Hypothalamus (tissue), 51 donors: ENCODE measurements at places on chromosomes 3 and 15.

- DNase-seq = no peak
These were observed 357.7 kb downstream of the OTOL1 start for GRCh38 chr3:161854232-161854771.

GRCh38 chr3:192887701-192888100, 30.0 kb downstream of the MB21D2 start:
- no peak for DNase-seq

- no peak for DNase-seq
These were observed 3.5 kb upstream of the TBC1D5 start for GRCh38 chr3:17745894-17746293.

DNA sequence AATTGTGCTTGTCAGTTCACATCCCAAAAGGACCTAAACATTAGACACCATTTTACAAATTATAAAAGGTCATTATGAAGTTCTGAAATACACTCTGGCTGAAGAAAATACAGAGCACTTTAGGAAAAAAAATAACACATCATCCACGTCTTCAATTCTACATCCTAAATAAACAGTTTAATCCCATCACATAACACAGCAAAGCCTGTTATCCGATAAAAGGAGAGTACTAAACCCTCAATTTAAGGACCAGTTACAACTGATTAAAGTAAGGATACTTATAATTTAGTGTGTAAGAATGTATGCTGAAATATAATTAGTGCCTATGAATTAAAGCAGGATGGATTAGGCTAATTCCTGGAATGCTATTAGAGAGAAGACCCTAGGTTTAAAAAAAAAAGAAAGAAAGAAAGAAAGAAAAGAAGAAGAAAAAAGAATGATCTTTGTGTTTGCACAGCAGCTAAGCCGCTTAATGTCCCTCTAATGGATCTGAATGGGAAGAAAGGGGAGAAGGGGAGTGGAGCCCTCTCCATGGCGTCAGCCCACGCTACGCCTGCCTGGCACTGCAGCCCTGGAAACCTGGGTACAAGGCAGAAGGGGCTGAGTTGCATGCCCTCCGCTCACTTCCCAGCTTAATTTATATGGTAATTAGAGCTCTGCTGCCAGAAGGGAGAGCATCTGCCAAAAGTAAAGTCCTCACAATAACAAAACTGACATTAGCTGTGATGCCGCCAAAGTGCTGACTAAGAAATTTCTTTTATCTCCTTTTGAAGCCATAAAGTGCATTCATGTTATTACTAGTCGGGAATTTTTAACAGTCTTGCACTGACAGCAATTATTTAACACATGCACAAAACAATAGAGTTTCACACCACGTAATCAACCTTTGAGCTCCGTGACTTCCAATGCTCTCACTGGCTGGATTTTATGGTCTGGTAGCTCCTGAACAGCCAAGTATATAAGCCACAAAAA, 90.0 kb downstream of the FSIP1 start:
- DNase-seq = peak; percentile 30

GRCh38 chr3:127043041-127043641, 60.2 kb downstream of the PLXNA1 start:
- DNase-seq = no peak

DNA sequence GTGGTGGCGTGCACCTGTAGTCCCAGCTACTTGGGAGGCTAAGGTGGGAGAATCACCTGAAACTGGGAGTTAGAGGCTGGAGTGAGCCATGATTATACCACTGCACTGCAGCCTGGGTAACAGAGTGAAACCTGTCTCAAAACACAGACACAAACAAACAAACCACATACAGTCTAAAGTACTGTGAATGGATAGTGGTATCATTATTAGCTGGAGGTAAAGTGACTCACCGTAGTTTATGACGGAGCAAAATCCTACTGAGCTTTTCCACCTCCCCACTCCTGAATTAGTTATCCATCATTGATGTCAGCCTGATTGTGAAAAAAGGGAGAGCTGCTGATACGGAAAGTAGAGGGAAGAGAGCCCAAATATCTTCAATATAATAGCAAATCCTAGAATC, 3.2 kb upstream of the CNOT10 start:
- no peak for DNase-seq
